Neuronal stem cell (in vitro differentiated cells): ENCODE measurements at places on chromosomes 16 and 17.

- peaks cover 61% of the 10 kb centered on the region for H3K27me3 ChIP-seq
- no peak for DNase-seq
- H3K4me1 ChIP-seq, result peaks cover 47% of the 10 kb centered on the region
Observed at GRCh38 chr17:38421171-38421841, 7.0 kb upstream of the ARHGAP23 start.

GRCh38 chr17:82320956-82321927, 3.8 kb upstream of the CD7 start:
- no peaks in the 10 kb centered on the region for H3K36me3 ChIP-seq
- DNase-seq, result no peak
- peaks cover 15% of the 10 kb centered on the region for H3K4me1 ChIP-seq
- no peak overlapping the region for H3K4me3 ChIP-seq

GRCh38 chr16:72884037-72884436, 163.9 kb downstream of the ZFHX3 start:
- H3K36me3 ChIP-seq, result peaks cover 84% of the 10 kb centered on the region
- no peak overlapping the region for H3K4me3 ChIP-seq
- no peaks in the 10 kb centered on the region for H3K27me3 ChIP-seq
- DNase-seq, result no peak

GRCh38 chr16:52742608-52743170, 195.7 kb upstream of the TOX3 start:
- H3K27me3 ChIP-seq, result no peaks in the 10 kb centered on the region
- H3K27ac ChIP-seq, result no peak overlapping the region
- H3K4me3 ChIP-seq, result no peak overlapping the region

DNA sequence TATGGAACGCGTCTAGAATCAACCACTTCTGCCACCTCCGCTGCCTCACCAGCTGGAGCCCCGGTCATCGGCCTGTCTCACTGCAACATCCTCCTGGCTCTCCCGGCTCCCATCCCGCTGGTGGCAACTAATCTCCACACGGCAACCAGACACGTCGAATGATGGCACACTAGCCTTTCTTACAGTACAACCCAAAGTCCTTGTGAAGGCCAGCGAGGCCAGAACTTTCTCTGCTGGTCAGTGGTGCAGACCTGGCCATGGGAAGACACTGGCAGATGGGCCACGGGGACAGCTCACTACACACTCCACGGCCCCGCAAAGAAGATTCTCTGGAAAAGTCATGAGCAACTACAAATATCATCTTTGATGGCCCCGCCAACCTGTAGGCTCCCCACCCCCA, 117.6 kb downstream of the RMI2 start:
- no peak overlapping the region for H3K27ac ChIP-seq
- H3K4me3 ChIP-seq, result no peak overlapping the region
- no peak for DNase-seq
- H3K4me1 ChIP-seq, result no peaks in the 10 kb centered on the region
- no peaks in the 10 kb centered on the region for H3K36me3 ChIP-seq

GRCh38 chr16:178668-179015, 1.6 kb upstream of the HBQ1 start:
- H3K27me3 ChIP-seq, result peaks cover 25% of the 10 kb centered on the region
- peaks cover 3% of the 10 kb centered on the region for H3K36me3 ChIP-seq
- H3K27ac ChIP-seq, result no peak overlapping the region
- H3K4me3 ChIP-seq, result no peak overlapping the region
- no peaks in the 10 kb centered on the region for H3K4me1 ChIP-seq

GRCh38 chr17:53941231-53941630, 118.5 kb downstream of the KIF2B start:
- no peaks in the 10 kb centered on the region for H3K27me3 ChIP-seq
- H3K27ac ChIP-seq, result no peak overlapping the region
- no peak overlapping the region for H3K4me3 ChIP-seq
- H3K4me1 ChIP-seq, result no peaks in the 10 kb centered on the region

DNA sequence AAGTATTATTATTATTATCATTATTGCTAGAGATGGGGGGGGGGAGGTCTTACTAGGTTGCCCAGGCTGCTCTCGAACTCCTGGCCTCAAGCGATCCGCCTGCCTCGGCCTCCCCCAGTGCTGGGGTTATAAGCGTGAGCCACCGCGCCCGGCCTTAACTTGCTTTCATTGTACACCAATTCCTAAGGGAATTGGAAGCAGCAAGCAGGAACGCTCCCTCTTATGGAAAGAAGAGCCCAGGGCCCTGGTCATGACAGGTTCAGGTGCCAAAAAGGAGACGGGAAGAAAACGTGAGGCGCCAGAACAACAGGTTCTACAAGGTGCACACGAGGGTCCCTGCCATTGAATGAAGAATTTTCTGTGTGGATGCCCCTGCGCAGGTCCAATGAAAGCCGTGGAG, 540 bp upstream of the RPL38 start:
- H3K36me3 ChIP-seq, result peaks cover 20% of the 10 kb centered on the region
- H3K4me1 ChIP-seq, result peaks cover 5% of the 10 kb centered on the region
- H3K27ac ChIP-seq, result no peak overlapping the region
- H3K27me3 ChIP-seq, result no peaks in the 10 kb centered on the region
- H3K4me3 ChIP-seq, result no peak overlapping the region

GRCh38 chr17:6912110-6913051, 80.9 kb upstream of the TEKT1 start:
- no peak overlapping the region for H3K27ac ChIP-seq
- no peak overlapping the region for H3K4me3 ChIP-seq
- no peaks in the 10 kb centered on the region for H3K27me3 ChIP-seq
- DNase-seq, result no peak
- no peaks in the 10 kb centered on the region for H3K36me3 ChIP-seq

- H3K4me1 ChIP-seq, result peaks cover 23% of the 10 kb centered on the region
- no peak for DNase-seq
- no peak overlapping the region for H3K4me3 ChIP-seq
- no peaks in the 10 kb centered on the region for H3K36me3 ChIP-seq
Observed at GRCh38 chr16:57539072-57539796, 2.9 kb upstream of the CCDC102A start.

- H3K4me1 ChIP-seq, result no peaks in the 10 kb centered on the region
- H3K27me3 ChIP-seq, result peaks cover 10% of the 10 kb centered on the region
- H3K4me3 ChIP-seq, result no peak overlapping the region
- DNase-seq, result no peak
- H3K27ac ChIP-seq, result no peak overlapping the region
Observed at GRCh38 chr16:22370038-22370820, 4.2 kb downstream of the CDR2 start.

DNA sequence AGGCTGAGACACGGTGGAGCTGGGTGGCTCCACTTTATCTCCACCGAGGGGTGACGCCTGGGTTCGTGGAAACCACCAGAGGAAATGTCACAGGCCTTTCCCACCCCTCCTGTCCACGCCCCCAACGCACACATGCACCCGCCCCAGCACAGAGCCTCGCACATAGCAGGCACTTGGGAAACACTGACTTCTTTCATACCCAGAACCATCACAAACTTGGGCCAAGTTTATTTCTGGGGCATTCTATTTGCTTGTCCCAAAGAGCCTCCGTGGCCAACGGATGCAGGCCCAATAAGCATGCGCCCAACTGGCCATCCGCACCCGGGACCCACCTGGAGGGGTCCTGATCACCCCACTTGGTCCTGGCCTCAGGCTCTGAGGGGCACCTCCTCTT, 3.3 kb downstream of the BCAR1 start:
- no peak overlapping the region for H3K27ac ChIP-seq
- H3K4me3 ChIP-seq, result no peak overlapping the region
- DNase-seq, result no peak
- H3K4me1 ChIP-seq, result peaks cover 72% of the 10 kb centered on the region
- H3K36me3 ChIP-seq, result peaks cover under 1% of the 10 kb centered on the region

DNA sequence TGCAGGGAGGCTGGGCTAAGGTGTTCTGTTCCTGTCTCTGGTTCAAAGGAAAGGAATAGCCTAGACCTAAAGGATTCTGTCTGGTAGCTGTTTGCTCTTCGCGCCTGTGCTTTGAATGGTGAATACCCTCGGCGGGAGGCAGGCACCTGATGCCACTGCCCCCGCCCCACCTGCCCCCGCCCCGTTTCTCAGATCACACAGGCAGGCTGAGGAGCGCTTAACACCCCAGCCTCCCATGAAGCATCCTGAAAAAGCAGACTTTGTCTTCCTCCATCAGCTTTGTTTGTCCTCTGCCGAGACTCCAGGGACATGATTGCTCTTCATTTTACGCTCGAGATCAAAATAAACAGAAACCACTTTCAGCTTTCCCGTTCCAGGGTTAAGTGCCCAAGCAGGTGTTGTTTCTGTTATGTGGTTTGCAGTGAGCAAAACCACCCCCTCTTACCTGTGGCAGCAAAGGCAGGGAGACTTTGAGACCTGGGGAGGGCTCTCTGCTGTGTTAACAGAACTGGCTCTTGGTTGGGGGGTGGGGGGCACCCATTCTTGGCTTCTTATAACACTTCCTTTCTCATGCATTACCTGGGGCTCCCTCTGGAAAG, 452.1 kb downstream of the WWOX start:
- no peak overlapping the region for H3K27ac ChIP-seq
- peak; percentile 4 for DNase-seq
- no peak overlapping the region for H3K4me3 ChIP-seq
- H3K27me3 ChIP-seq, result no peaks in the 10 kb centered on the region
- peaks cover 8% of the 10 kb centered on the region for H3K4me1 ChIP-seq
